Activated CD4-positive, alpha-beta T cell treated with anti-CD3 and anti-CD28 coated beads for 24 hours (primary cell): ENCODE measurements at places on chromosomes 16 and 17.

DNA sequence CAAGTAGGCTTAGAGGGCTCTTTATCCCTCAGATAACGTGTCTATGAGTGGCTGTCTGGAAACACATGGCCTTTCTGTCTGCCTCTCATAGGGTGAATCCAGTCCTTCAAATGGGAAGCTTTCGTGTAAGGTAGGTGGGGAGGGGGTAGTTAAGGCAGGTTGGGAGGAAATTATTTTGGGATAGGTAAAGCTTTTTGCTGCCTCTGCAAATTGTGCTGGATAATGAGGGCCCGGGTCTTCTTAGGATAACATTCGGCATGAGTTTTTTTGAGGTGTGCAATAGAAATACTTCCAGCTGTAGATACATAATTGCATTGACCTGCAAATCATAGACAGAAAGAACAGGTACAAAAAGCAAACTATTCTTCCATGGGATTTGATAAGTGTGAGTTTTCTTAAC is 189.7 kb downstream of the PRKCA start:
- no peak for DNase-seq

- DNase-seq, result no peak
These were observed 15.0 kb upstream of the SLC38A10 start for GRCh38 chr17:81309859-81310839.

DNA sequence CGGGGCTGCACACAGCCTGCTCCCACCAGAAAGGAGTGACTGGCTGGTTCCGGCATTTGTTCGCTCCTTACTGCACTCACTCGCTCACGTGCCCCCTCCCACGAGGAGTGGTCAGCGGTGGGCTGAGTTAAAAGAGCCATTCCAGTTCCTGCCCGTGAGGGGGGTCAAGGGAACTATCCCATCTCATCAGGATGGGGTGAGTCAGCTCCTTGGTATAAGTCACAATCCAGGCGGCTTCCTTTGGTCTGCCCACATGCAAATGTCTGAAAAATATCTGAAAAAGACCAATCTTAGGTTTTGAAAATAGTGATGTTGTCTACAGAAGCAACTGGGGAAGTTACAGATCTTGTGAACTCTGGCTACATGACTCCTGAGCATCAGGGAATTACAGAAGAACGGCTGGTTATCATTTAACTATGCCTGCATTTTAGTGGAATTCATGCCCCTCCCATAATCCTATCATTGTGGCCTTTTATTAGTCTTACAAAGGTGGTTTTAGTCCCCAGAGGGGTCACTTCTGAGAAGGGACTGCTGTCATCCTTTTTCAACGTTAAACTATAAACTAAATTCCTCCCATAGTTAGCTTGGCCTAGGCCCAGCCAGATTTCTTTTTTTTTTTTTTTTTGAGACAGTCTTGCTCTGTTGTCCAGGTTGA is 9.8 kb upstream of the TNFSF12 start:
- DNase-seq, result no peak

DNA sequence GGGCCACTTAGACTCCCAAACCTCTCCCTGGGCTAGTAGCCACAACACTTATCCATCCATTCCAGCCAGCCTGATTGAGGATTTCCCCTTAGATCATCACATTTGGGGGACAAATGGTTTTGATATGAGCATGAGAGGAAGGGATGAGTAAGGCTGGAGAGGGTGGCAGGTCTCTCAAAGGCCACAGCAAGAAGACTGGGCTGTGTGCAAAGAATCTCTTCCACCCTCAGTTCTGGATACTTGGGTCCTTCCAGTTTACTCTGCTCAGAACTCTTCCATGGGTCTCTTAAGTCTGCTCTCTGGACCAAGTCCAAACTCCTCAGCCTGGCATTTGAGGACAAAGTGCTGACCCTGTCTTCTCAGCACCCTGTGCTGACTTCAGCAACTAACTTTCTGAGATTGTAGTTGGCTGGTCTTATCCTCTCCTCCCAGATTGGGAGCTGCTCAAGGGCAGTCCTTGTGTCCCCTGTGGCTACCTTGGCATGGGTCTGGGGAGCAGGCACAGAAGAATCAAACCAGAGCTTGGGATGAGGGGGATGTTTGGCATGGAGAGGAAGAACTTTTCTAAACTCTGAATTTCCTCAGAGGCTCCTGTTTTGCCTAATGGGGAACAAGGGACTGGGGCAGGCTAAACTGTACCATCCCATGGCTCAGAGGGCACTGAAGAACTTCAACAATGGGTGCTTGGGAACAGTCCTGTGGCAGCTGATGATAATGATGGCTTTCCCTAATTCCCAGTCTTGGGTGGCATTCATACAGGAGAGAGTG is 3.1 kb upstream of the NFATC3 start:
- no peak for DNase-seq

DNA sequence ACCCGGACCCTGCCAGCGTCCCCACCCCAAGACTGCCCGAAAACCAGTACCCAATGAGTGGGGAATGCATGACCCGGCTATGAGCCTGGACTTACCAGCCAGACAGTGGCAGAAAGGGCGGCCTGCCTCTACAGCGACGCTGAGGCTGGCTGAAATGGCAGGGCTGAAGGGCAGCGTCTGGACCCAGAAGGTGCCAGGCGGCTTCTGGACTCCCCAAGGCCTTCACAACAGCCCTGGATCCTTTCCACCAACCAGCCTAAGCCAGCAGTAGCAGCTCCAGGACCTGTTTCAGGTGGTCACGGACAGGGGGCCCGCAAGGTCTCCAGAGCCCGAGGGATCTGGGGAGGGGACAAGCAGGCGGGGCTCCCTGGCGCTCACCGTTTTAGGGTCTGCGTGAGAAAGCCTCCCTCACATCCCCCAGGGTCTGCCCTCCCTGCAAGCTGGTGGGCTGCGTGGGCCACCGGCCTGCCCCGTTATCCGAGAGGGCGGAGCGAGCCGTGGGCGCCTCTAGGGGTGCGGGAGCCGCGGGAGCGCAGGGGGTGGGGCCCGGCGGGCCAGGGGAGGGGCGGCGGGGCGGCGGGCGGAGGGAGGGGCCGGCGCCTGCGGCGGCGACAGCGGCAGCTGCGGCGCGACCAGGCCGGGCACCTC is at the start of gene RIPOR1:
Gene RIPOR1 (plus strand): TSS at position 608 of the 648 bp plus-strand sequence. CDS start 9,618 bp downstream, outside the sequence.
- no peak for DNase-seq
